NCI-H524 (cell line): ENCODE measurements at places on chromosomes 7 and 10.

DNA sequence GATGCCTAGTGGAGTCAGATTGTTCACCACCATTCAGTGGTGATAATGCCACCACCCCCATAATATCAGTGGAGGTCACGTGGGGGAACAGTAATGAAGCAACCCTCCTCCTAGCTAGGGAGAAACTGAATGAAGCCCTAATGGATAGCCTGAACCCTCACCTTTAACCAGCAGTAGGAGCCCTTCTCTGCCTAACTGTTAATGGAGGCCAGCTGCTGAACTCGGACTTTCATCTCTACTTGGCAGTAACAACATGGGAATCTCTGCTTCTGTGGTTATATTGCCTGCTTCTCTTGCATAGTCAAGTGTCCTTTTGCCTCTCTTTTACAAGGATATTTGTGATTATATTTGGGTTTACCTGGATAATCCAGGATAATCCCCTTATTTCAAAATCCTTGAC is 1097.9 kb downstream of the REEP3 start:
- DNase-seq = peak; percentile 12

- no peak for DNase-seq
Measured at GRCh38 chr10:10831085-10831484, 186.6 kb upstream of the CELF2 start.

GRCh38 chr10:11195623-11196022 is 178.0 kb downstream of the CELF2 start:
- no peak for DNase-seq

DNA sequence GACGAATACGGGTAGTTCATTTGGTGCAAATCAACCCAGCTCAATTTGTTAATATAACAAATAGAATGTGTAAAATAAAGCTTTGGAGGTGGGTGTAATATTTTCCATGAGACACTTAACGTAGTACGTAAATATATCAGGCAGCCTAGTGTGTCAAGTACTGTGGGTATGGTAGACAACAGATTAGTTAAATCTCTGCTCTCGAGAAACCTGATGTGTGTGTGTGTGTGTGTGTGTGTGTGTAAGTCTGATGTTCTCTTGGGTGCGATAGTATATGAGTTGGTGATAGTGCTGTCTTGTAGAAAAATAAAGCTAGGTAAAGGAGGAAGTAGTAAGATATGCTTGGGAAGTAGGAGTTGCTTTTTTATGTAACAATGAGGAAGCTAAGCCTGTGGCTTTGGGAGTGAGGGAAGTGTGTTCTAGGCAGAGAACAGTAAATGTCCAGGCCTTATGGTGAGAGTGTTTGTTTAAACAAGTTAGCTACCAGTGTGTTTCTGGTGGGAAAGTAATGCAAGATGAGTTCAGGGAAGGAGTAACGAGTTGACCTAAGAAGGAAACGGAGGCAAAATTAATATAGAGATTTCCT is 26.1 kb downstream of the WAC start:
- no peak for DNase-seq

DNA sequence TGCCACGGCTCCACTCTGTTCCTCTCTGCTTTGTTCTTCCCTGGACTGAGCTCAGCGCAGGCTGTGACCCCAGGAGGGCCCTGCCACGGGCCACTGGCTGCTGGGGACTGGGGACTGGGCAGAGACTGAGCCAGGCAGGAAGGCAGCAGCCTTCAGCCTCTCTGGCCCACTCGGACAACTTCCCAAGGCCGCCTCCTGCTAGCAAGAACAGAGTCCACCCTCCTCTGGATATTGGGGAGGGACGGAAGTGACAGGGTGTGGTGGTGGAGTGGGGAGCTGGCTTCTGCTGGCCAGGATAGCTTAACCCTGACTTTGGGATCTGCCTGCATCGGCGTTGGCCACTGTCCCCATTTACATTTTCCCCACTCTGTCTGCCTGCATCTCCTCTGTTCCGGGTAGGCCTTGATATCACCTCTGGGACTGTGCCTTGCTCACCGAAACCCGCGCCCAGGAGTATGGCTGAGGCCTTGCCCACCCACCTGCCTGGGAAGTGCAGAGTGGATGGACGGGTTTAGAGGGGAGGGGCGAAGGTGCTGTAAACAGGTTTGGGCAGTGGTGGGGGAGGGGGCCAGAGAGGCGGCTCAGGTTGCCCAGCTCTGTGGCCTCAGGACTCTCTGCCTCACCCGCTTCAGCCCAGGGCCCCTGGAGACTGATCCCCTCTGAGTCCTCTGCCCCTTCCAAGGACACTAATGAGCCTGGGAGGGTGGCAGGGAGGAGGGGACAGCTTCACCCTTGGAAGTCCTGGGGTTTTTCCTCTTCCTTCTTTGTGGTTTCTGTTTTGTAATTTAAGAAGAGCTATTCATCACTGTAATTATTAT is 1.2 kb downstream of the CLDN4 start:
- peak; percentile 38 for DNase-seq

DNA sequence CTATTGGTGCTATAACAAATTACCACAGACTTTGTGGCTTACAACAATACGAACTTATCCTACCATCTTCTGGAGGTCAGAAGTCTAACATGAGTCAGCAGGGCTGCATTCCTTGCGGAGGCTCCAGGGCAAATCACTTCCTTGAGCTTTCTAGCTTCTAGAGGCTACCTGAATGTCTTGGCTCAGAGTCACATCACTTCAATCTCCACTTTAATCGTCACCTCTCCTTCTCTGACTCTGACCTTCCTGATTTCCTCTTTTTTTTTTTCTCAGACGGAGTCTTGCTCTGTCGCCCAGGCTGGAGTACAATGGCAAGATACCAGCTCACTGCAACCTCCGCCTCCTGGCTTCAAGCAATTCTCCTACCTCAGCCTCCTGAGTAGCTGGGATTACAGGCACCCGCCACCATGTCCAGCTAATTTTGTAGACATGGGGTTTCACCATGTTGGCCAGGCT is 44.6 kb upstream of the ANAPC16 start:
- DNase-seq = no peak

DNA sequence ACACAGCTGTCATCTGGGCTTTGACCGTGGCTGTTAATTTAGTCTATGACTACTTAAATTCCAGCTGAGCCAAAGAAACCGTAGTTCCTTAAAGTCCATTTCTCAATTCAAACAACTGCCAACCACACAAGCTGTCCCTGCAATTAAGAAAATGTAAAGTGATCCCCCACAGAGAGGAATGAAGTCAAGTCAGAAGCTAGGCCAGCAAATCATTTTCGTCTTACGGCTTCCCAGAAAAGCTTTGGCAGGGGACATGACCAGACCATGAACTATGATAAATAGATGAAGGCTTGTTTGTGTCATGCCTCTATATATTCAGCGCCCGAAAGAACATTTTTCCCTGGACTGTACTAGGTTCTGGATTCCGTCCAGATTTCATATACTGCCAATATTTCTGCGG is 54.6 kb downstream of the HACD1 start:
- DNase-seq = peak; percentile 1

DNA sequence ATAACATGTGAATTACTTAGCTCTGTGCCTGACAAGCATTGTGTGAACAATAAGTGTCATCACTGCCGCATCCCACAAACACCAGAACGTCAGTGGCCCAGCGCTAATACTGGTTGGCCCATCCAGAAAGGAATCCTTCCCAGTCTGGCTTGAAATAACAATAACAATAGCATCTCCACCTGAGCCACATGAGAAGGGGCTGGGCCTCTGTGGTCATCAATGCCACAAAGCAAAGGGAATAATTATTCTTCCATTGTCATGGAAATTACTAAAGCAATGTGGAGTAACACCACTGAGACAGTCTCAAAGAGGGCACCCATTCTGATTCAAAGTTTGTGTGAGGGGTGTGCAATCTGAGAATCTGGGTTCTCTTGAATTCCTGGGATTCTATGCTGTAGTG is 105.7 kb upstream of the INHBA start:
- no peak for DNase-seq

- DNase-seq = no peak
Measured at GRCh38 chr10:76281659-76282058, 850.2 kb downstream of the LRMDA start.

- peak; percentile 5 for DNase-seq
Measured at GRCh38 chr10:2986391-2986801, 81.0 kb upstream of the PFKP start.

DNA sequence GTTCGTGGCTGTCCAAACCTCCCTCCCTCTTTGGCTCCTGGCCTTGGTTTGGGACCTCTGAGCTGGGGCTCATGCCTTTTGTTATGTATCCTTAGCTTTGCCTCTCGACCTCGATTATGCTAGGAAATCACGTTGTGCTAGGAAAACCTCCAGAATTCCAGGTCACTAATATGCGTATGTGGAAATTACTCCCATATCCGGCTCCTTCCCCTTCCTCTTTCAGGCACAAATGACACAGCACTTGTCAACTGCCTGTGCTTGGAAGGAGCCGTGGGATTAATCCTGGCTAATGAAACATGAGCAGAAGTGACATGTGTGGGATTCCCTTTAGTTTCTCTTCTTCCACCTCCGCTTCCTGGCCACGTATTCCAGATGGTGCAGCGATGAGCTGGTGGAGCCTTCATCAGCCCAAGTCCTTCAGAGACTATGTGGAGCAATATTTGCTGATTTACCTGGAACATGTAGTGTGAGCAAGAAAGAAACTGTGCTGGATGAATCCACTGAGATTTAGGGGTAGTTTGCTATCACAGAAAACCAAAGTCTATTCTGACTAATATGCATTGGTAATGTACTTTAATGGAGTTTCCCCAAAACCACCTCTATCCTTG is 149.2 kb downstream of the REEP3 start:
- DNase-seq = peak; percentile 80

DNA sequence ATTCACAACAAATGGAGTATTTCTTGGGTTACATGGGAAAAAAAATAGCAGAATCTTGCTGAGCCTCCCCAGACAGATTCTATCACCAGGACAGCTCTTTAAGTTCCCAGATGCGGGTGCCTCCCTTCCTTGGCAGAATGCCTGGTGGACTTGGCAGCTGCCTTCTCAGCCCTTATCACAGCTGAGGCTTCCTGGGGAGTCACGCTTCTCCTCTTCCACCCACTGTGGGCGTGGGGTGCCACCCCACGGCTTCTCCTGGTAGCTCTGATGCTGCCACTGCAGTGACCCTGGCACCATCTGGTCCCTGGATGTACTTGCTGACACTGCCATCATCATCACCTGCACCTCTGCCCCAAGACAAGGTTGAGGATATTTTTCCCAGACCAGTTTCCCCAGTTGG is 16.2 kb upstream of the NME8 start:
- peak; percentile 97 for DNase-seq

DNA sequence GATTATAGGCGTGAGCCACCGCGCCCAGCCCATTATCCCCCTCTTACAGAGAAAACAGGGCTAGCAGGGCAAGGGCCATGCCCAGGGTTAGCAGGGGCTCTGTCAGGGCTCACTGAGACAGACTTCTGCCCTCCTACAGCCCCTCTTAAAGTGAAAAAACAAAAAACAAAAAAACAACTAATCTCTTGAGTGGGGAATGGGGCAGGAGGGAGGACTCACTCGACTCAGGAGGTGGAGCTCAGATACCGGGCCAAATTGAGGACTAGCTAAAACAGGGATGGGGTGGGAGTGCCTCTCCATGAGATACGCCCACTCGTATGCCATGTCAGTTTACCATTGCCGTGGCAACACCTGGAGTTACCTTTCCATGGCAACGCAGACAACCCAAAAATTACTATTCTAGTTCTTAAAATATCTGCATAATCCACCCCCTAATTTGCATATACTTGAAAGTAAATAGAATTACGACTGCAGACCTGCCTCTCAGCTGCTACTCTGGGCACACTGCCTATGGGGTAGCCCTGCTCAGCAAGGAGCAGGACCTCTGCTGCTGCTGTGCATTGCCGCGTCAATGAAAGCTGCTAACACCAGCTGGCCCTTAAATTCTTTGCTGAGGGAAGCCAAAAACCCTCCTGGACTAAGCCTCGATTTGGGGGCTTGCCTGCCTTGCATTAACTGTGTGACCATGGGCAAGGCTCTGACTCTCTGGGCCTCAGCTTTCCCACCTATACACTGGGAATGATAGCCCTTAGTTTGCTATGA is 13.4 kb downstream of the SSC4D start:
- peak; percentile 72 for DNase-seq

GRCh38 chr7:127905491-127906330 is 125.5 kb downstream of the LRRC4 start:
- no peak for DNase-seq

GRCh38 chr7:1825897-1826741 is 156.0 kb downstream of the ELFN1 start:
- DNase-seq = no peak

GRCh38 chr10:17216901-17217395 is 11.1 kb upstream of the VIM start:
- DNase-seq = no peak

- DNase-seq = no peak
Measured at GRCh38 chr10:69572159-69573055, 815 bp downstream of the NEUROG3 start.

- DNase-seq = peak; percentile 33
Measured at GRCh38 chr10:78140066-78140630, 106.5 kb downstream of the RPS24 start.

- DNase-seq = peak; percentile 47
Measured at GRCh38 chr7:92695308-92696261, 105.4 kb upstream of the FAM133B start.

DNA sequence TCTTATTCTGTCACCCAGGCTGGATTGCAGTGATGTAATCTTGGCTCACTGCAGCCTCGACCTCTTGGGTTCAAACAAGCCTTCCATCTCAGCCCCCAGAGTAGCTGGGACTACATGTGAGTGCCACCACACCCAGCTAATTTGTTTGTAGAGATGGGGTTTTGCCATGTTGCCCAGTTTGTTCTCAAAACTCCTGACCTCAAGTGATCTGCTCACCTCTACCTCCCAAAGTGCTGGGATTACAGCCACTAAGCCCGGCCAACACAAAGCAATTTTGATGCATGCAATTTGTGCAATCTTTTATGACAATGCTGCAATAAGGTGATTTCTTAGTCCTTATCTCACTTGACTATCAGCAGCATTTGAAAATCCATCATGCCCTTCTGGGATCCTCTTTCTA is 333.1 kb downstream of the FRMD4A start:
- DNase-seq = no peak

DNA sequence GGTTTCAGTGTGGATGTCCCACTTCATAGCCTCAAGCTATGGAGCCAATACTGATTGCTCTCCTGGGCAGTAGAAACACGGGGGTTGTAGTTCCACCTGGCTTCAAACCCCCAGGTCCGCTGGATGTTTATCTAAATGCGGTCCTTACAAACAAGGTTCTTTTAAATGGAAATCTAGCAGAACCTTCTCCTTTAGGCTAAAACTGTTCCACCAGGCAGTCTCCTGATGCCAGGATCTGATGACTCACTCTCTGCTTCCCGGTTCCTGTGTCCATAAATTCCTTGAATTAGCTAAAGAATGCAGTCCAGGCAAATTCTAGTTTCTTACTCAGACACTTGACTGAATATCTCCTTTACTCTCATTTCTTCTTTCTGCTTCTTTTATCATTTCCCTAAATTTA is 108.4 kb upstream of the FAM3C start:
- DNase-seq = no peak

DNA sequence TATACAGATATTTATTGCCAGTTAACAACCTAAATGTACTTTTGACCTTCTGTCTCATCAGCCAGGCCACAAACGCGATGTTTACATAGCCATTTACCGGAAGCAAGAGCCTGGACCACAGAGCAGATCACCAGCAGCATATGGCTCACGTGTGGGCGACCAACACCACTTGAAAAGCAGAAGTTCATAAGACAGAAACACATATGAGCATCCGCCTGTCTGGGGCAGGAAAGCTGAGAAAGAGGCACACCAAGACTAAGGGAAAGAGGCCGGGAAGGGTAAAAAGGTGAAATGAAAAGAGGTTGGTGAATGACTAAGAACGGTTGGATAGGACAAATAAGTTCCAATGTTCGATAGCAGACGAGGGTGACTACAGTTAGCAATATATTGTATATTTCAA is 1.3 kb downstream of the ABCB1 start:
- no peak for DNase-seq
